ENCODE measurements at places on chromosomes 16 and 17.

GRCh38 chr16:90047714-90048346 lies 28.6 kb upstream of the DBNDD1 start:
- no peak for DNase-seq

DNA sequence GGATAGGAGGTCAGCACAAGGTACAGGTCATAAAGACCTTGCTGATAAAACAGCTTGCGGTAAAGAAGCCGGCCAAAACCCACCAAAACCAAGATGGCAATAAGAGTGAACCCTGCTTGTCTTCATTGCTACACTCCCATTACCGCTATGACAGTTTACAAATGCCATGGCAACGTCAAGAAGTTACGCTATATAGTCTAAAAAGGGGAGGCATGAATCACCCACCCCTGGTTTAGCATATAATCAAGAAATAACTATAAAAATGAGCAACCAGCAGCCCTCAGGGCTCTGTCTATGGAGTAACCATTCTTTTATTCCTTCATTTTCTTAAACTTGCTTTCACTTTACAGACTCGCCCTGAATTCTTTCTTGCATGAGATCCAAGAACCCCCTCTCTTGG lies 1.0 kb upstream of the HSBP1 start:
- DNase-seq, result no peak

DNA sequence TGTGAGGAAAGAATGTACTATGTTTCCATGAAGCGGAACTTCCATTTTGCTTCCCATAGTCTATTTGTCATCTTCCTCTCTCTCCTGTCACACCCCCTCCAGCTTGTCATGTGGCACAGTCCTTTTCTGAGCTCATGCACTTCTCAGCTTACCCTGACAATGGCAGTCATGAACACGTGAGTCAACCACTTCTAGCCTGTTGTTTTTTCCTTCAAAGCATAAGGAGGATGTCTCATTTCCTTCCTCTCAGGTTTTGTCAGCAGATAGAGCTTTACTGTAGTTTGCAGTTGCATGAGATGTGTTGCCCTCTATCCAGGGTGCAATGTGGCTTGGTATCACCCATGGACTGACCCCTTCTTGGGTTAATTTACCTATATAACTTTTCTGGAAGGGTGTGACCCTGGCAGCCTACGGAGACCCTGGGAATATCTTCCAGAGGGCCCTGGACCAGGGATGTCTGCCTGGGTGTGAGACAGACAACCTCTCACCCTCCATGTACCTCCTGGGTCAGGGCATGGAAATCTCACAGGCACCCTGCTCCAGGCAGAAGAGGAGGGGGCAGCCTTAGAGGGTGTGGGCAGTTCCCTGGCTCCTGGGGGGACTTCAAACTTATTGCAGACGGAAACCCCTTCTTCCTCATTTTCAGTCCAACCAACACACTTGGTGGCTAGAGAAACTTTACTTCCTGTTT lies 4.0 kb upstream of the ZNF267 start:
- no peak for DNase-seq

DNA sequence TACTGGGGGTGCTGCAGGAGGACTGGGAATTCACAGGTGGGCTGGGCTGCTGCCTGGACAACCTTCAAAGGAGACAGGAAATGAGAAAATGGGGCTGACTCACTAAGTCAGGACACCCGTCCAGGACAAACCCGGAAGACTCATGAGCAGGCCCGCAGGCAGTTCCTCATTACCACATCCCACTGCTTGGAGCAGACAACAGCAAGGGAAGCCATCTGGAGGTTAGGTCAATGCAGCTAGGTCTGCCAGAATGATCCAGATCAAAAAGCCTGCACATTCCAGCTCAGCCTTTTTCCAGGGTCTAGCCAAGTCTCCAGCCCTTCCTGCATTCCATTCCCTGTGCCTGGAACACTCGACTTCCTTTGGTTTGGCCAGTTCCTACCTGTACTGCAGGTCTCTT lies 536.5 kb upstream of the CDH11 start:
- DNase-seq, result no peak

Data from tibial nerve (tissue), 4 donors.